Naive thymus-derived CD8-positive, alpha-beta T cell (primary cell): ENCODE measurements at places on chromosomes 6 and 20.
A peak's percentile ranks its signal among the peaks of the same experiment; 100 is the strongest.

DNA sequence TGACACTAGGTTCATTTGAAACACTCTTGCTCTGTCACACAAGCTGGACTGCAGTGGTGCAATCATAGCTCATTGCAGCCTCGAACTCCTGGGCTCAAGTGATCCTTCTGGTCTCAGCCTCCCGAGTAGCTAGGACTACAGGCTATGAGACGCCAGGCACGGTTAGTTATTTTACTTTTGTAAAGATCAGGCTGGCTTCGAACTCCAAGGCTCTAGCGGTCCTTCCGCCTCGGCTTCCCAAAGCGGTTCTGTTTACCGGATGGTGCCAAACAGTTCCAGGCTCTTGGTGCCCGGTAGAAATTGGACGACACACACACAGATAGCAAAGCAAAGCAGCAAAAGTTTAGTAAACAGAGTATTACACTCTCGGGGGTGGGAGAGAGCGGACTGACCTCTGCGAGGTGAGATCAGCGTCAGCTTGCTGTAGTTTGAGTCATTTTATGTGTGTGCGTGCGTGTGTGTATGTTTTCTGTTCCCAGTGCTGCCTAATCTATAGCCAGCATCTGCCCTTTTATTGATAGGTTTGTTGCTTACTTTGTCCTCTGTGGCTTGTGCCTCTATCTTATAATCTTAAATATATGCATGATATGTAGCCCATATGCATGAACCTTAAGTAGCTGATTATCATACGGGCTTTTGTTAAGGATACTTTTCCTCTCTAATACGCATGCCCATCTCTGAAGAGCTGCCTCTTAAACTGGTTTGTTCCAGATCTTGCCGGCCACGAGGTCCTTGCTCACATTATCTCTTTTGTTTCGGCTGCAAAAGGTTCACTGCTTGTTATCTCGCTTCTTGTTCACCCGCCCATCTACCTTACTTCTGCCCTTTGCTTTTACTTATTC is 75.2 kb downstream of the OR2B2 start:
- H3K4me3 ChIP-seq, result no peak overlapping the region
- peak; percentile 85 for DNase-seq
- no peaks in the 10 kb centered on the region for H3K27me3 ChIP-seq
- H3K27ac ChIP-seq, result no peak overlapping the region
- H3K4me1 ChIP-seq, result peaks cover 23% of the 10 kb centered on the region

DNA sequence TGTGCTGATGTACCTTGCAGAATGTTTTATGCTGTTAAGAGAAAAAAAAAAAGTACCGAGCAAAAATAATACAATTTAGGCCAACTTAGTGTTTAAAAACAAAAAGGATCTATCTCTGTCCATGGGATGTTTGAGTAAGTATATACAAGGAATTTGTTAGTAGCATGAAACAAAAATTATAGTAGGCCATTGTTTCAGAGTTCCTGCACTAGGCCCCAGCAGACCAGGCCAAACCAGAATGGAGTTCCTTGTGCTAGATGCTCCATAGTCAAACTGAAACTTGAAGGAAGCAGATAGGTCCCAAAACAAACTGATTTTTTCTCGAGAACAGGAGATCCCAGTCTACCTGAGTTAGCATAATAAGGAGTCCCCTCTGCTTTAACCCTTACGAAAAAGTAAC is 72.5 kb downstream of the SNX9 start:
- peaks cover 48% of the 10 kb centered on the region for H3K36me3 ChIP-seq
- H3K4me3 ChIP-seq, result no peak overlapping the region
- peak overlapping the region; percentile 30 for H3K27ac ChIP-seq
- H3K27me3 ChIP-seq, result no peaks in the 10 kb centered on the region
- peaks cover 24% of the 10 kb centered on the region for H3K4me1 ChIP-seq
- DNase-seq, result no peak

GRCh38 chr6:128599036-128599435 is 78.6 kb upstream of the PTPRK start:
- H3K4me3 ChIP-seq, result no peak overlapping the region
- H3K27me3 ChIP-seq, result peaks cover 2% of the 10 kb centered on the region
- H3K4me1 ChIP-seq, result peaks cover 1% of the 10 kb centered on the region
- H3K27ac ChIP-seq, result no peak overlapping the region
- H3K36me3 ChIP-seq, result no peaks in the 10 kb centered on the region
- DNase-seq, result no peak

GRCh38 chr6:119566546-119567260 is 217.1 kb upstream of the MAN1A1 start:
- DNase-seq, result no peak
- H3K4me3 ChIP-seq, result no peak overlapping the region

DNA sequence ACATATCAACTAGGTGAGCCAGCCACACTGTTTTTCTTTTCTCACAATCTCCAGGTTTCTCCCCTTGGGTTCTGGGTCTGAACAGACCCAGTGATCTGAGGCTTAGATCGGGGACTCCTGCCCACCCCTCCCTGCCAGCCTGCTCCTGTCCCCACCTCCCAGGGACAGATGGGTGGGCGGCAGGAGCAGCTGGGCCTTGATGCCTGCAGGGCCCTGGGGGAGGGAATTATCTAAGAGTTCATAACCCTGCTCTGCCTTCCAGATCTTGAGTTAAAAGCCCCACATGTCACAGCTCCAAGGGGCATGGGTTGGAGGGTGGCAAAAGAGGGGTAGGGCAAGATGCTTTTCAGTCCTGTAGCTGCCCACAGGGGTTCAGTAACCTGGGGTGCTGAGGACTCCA is 5.2 kb upstream of the XKR7 start:
- no peak overlapping the region for H3K4me3 ChIP-seq
- no peak overlapping the region for H3K27ac ChIP-seq
- peaks cover 4% of the 10 kb centered on the region for H3K4me1 ChIP-seq
- H3K27me3 ChIP-seq, result peaks cover 67% of the 10 kb centered on the region
- no peak for DNase-seq

DNA sequence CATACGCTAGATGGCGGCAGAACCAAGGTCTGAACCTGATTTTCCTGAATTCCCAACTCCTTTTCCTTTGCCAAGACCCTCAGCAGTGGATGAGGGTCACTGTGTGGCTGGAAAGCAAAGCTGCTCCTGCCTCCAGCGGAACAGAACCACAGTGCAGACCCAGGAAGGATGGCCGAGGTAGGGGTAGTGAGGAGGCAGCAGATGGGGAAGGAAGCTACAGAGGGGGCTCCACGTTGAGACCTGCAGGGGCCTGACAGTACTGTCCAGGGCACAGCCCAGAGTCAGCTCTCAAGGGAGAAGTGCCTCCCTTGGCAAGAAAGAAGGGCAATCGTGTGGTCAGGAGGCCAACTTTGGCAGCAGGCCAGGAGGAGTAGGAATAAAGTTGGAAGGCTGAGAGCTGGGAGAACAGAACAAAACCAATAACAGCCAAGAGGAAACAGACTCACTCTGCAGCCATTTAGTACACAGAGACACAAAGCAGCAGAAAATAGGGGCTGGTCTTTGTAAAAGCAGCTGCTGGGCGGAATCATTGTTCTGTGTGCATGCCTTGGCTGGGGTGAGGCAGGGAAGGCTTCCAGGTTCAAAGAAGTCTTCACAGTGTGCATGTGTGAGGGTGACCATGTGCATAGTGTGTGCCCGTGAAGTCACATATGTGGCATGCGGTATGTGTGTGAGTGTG is 3.1 kb downstream of the GABRR2 start:
- H3K27me3 ChIP-seq, result no peaks in the 10 kb centered on the region
- H3K4me1 ChIP-seq, result peaks cover 13% of the 10 kb centered on the region
- no peak for DNase-seq
- no peak overlapping the region for H3K4me3 ChIP-seq
- peaks cover 13% of the 10 kb centered on the region for H3K36me3 ChIP-seq

DNA sequence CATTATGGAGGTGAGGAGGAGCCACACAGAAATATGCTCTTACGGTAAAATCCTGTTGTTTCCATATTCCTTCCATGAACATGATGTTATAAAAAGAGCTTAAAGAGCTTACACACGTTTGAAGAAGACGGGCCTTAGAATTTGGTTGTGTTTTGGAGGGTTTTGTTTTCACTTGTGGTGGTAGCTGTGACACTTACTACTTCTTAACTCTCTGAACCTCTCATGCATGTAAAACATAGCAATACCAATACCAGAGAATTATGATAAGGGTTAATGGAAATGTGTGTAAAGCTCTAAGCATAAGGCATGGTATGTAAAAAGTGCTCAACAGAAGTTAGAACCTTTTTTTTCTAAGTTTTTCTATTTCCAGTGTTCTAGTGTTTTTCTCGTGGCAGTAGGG is 256.1 kb upstream of the KCNQ5 start:
- DNase-seq, result no peak
- no peak overlapping the region for H3K4me3 ChIP-seq
- H3K27me3 ChIP-seq, result peaks cover 39% of the 10 kb centered on the region
- H3K27ac ChIP-seq, result no peak overlapping the region
- H3K4me1 ChIP-seq, result no peaks in the 10 kb centered on the region
- no peaks in the 10 kb centered on the region for H3K36me3 ChIP-seq

DNA sequence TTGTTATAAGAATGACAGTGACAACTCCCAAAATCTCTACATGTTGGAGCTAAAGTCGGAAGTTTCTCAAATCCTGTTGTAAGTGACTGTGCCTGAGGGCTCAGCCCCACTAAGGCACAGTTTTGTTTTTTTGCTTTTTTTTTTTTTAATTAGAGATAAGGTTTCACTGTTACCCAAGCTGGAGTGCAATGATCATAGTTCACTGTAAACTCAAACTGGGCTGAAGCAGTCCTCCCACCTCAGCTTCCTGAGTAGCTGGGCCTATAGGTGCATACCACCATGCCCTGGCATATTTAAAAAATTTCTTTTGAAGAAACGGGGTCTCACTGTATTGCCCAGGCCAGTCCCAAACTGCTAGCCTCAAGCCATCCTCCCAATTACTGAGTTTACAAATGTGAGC is 96.9 kb downstream of the DTD1 start:
- H3K27me3 ChIP-seq, result no peaks in the 10 kb centered on the region
- peaks cover 11% of the 10 kb centered on the region for H3K36me3 ChIP-seq
- DNase-seq, result no peak
- H3K4me3 ChIP-seq, result no peak overlapping the region

DNA sequence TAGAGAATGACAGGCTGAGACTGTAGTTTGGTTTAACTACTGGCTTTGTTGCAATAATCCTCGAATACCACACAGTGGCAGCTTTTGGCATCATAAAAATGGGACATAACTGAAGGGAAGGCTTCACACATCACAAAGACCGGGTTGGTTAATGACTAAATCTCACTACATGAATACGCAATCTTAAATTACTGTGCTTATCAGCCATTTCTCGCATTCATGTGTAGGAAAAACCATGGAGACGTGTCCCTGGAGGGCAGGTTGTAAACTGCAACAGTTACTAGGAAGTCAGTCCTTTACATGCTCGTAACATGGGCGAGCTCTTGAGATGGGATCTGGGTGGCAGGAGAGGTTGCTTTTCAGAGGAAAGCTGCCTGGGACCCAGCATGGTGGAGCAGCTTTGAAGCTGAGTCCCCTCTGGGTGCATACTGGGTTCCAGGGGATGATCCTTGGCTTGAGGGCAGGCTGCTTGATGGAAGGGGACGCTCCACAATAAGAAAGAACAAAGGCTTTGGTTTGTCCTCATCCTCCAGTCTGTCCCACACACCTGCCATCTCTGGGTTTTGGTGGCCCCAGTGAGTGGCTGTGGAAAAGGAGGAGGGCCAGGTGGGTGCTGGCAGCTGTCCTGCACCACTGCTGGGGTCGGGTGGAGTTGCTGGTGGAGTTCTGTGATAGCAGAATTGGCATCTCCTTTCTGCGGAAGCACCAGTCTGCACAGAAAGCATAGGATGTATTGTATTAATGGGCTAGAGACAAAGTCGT is 2.1 kb downstream of the RPS21 start:
- H3K4me1 ChIP-seq, result peaks cover 41% of the 10 kb centered on the region
- H3K36me3 ChIP-seq, result no peaks in the 10 kb centered on the region
- DNase-seq, result no peak
- H3K4me3 ChIP-seq, result peak overlapping the region; percentile 93
- H3K27me3 ChIP-seq, result no peaks in the 10 kb centered on the region

DNA sequence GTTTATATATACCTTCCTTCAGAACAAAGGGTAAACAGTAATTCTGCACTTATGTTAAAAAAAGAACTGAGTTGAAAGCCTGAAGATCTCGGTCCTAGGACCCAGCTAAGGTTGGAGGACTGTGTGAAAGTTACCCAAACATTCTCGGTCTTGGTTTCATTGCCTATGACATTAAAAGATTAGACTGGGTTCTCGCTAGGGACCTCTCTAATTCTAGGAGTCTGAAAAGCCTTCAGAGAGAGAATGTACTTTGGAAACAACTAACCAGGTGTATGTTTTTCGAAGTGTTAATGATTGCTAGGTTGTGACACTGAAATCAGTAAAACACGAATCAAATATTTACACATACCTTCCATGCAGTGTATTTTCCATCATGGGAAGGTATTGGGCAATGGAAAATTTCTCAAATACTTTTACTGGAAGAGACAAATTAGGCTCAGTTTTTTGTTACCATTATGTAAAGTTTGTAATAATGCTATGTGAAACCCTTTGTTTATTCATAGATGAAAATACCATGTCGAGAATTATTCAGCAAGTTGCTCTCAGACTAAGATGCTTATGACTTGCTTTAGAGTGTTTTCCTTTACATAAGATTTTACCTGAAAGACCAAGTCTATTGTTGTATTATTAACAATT is 113.7 kb upstream of the LOC128125822 start:
- no peak overlapping the region for H3K4me3 ChIP-seq
- DNase-seq, result no peak
- peaks cover 6% of the 10 kb centered on the region for H3K27me3 ChIP-seq

DNA sequence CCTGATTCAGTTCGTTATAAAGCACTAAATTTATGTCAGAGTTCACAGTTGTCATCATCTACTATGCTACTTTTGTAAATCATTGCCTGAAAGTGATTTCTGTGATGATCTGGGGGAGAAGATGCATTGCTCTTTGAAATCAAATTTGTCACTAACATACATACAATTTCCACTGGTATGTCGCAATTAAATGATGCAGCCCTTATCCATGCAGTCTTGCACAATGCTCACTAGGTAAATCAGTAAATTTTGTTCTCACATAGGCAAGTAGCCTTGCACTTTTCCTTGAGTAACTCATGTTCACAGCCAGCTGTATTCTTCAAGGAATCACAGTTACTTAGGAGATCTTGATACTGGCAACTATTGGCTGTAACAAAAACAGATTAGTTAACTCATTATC is 20.8 kb downstream of the CRISP2 start:
- no peak for DNase-seq
- no peak overlapping the region for H3K27ac ChIP-seq
- H3K4me3 ChIP-seq, result no peak overlapping the region
- no peaks in the 10 kb centered on the region for H3K27me3 ChIP-seq

DNA sequence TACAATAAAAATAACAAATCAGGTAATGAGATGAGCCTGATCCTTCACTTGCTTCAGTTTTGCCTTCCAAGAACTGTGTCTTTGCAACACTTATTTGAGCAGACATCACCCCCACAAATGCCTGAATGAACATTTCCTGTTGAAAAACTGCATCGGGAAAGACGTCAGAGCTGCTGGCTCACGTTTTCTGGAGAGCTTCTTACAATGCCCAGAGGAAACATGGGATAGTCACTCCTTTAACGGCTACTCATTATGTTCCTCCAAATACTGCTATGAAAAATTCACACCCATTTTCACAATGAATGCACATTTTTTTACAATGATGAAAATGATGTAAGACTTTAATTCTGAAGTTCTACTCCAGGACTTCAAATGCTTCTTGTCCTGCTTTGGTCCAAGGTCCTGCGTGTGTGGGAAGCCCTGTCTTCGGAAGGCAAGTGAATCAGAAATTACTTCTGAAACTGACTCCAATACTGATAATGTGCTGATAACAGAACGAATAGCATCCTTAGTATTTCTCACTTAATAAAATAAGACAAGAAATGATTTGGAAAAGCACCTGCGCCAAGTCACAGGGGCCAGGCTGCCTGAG is 238.0 kb downstream of the ANKRD60 start:
- DNase-seq, result no peak
- no peak overlapping the region for H3K27ac ChIP-seq
- no peaks in the 10 kb centered on the region for H3K36me3 ChIP-seq
- peaks cover 35% of the 10 kb centered on the region for H3K27me3 ChIP-seq
- H3K4me1 ChIP-seq, result no peaks in the 10 kb centered on the region
- no peak overlapping the region for H3K4me3 ChIP-seq
